ENCODE measurements at places on chromosomes 16 and 17.

DNA sequence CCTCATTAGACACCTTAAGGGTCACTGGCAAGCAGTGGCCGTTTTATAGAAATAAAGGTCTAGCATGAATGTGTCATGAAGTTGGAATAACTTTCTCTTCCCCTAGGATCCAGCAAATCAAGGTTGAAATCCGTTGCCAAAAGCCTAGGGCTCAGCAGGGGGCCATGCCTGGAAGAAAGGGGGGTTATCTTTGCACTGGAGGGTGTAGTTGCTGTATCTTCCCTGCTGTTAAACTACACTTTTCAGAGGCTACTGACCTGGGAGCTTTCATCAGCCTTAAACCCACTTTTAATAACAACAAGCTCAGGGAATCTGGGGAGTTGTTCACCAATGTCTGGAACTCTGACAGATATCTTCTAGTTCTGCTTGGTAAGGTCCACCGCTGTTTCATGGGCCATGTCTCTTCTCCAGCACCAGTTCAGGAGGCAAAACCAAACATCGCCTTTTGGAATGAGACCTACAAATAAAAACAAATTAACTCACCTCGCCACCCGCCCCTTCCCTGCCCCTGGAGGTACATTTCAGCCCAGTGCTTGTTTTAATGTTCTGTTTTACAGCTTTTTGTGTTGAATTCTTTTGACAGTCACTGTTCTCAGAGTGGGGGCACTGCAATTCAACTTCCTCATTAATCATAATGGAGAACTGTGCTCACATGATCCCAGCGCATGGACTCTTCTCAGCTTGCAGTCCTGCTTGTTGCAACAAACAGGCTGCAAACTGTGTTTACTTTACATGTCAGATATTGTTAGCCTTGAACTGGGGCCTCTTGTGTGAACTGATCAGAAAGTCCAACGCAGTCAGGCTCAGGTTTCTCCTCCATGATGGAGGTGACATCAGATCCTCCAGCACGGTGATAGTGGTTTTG lies 508.7 kb downstream of the KCNJ2 start:
- no peak for DNase-seq

GRCh38 chr16:9124908-9125584 lies 33.6 kb downstream of the HAPSTR1 start:
- no peak for DNase-seq

GRCh38 chr17:68718465-68718864 lies 117.3 kb upstream of the FAM20A start:
- no peak for DNase-seq

DNA sequence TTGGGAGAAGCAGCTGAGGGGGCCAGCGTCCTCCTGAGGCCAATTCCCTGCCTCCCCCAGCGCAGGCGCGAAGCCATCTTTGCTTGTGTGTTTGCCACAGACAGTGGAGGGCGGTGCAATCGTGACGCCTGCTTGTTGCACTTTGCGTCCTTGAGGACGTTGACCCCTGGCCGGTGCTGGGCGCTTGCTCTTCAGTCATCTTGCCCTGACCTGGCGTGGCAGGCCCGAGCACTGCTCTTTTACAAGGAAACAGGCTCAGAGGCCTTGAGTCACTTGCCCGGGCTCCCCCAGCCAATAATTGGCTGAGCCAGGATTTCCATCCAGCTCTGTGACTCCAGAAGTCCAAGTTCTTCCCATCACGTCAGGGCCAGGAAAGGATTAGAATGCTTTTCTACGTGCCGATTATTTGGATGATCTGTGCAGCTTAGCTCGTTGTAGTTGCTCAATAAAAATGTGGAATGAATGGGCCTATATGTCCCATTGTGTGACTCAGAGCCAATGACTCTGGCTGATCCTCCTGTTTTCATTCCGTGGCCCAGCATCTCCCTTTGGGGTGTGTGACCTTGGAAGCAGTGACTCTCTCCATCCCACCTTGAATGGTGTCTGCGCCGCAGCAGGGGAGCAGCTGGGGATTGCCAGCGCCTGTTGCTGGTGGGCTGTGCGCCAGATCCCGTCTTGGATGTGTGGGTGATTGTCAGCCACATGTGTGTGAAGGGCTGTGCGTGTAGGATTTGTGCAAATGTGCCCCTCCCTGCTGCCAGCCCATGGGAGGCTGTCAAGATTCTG lies 214.1 kb downstream of the SEC14L1 start:
- DNase-seq: no peak

GRCh38 chr16:35754391-35755369 lies 2295.3 kb downstream of the TP53TG3F start:
- DNase-seq: no peak

- DNase-seq: no peak
Observed at GRCh38 chr17:29049541-29050145, 6.7 kb downstream of the PIPOX start.

DNA sequence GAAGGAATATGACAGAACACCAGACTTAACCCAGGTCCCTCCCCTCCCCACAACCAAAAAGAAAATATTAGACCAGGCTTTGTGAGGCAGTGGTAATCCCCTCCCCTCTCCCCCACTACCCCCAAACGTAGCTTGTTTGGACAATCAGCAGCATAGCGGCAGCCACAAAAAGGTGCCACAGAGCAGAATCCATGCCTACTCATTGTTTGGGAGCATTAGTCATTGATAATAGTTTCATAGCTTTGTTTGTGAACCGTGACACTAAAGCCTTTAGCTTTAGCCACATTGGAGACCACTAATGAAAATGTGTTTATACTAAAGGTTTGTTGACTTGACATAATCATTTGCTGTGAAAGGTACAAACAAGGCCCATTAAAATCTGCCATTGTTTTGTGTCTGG lies 65.1 kb downstream of the NUP93 start:
- DNase-seq: no peak

GRCh38 chr16:58201163-58201562 lies 3.3 kb upstream of the CSNK2A2 start:
- DNase-seq: no peak

GRCh38 chr17:82193520-82194220 lies 19.0 kb downstream of the CCDC57 start:
- no peak for DNase-seq

GRCh38 chr17:75589919-75590303 lies 2.3 kb downstream of the MYO15B start:
- DNase-seq: no peak

DNA sequence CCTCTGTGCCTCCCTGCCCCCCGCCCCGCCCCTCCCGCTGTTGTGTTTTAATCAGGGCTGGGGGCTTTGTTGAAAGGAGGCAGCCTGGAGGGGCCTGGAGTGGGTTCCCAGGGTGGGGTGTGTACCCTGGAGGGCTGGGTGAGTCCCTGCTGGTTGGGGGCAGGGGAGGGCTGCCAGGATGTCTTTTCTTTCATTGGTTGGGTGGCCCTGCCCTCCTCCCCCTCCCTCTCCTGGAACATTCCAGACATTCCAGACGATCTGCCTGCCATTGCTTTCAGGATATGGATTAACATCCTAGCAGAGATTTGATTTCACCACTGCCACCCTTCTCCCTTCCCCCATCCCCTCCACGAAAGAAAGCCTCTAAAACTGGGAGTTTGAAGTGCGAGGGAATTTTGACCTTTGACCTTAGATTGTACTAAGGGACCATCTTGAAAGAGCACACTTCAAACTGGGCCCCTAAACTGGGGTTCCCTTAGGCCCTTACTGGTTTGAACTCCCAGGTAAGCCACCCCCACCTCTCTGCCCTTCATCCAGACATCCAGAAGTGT lies 25.3 kb downstream of the IGF2BP1 start:
- no peak for DNase-seq

GRCh38 chr17:72587773-72588511 lies 467.1 kb downstream of the SOX9 start:
- DNase-seq: no peak

- no peak for DNase-seq
Observed at GRCh38 chr17:6775871-6776405, at the start of gene FBXO39. TSS of gene FBXO39 (plus strand) at chr17:6776215. CDS start at chr17:6779869, 3,654 bp downstream.

- DNase-seq: no peak
Observed at GRCh38 chr17:58085039-58085715, 2.0 kb downstream of the DYNLL2 start.

Measured in stimulated activated CD8-positive, alpha-beta memory T cell treated with anti-CD3 and anti-CD28 coated beads, Interleukin-4, amount 100 ng/mL, for 1 hour (primary cell).